ENCODE measurements at places on chromosomes 12 and 14.
A peak's percentile ranks its signal among the peaks of the same experiment; 100 is the strongest.

- no peak for DNase-seq
Measured at GRCh38 chr12:10151621-10152020, 20.3 kb downstream of the OLR1 start.

GRCh38 chr14:96265383-96266095, 9.5 kb downstream of the BDKRB1 start:
- DNase-seq, result peak; percentile 19

- DNase-seq, result no peak
Measured at GRCh38 chr12:5165296-5165970, 121.8 kb downstream of the KCNA5 start.

DNA sequence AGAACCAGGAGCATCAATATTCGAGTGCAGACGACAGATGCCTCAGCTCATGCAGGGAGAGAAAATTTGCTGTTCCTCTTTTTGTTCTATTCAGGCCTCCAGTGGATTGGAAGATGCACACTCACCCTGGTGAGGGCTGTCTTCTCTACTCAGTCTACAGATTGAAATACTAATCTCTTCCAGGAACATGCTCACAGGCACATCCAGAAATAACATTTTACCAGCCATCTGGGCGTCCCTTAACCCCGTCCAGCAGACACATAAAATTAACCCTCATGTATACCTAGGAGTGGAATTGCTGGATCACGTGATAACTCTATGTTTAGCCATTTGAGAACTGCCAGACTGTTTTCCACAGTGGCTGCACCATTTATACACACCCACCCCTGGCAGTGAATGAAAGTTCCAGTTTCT, 4.5 kb upstream of the OAS2 start:
- no peak for DNase-seq

DNA sequence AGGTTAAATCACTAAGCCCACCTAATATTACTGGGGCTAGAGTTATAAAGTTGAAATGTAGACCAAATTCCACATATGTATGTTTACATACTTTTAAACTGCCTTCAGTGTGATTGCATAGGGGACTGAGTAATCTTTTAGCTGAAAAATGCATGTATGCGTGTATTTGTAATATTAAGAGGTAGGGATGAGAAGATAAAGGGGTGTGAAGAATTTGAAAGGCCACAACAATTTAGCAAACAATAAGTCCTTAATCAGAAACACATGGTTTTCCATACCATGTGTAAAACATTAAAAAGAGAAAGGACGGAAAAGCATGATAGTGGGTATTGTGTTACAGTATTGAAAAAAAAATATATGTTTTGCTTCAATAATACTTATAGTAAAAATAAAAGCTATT, 919.9 kb upstream of the FLRT2 start:
- DNase-seq, result no peak

GRCh38 chr12:64737539-64737938, 21.7 kb downstream of the GNS start:
- no peak for DNase-seq

DNA sequence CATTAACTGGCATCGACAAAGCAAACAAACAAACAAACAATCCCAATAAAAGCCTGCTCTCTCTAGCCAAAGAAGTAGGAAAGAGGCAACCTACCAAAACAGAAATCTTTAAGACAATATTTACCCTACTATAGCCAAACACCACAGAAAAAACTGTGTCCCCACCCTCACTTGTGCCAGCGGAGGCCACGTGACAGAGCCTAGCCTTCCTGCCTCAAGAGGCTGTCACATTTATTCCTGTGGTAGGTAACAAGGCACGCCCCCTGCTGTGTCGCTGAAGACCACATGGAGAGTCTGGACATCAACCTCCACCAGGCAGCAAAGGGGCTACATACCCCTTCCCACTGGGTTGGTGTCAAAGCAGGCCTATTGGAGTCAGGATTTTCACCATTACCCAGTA, 148.1 kb downstream of the LMNTD1 start:
- DNase-seq, result no peak

DNA sequence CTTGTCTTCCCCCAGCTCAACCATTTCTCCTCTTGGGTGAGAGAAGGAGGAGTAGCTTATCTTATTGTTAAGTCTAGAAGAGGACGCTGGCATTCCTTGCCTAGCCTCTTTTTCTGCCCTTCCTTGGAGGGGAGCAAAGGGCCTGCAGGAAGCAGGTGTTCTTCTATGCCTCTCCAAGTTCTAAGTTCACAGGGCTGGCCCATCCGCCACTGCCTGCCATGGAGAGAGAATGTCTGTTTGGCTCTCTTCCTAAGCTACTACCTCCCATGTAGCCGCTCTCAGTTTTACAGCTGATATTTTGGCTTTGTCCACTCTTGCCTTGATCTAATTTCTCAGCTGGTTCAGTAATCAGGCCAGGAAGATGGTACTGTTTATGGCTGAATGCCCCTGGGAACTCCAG, 201.2 kb downstream of the NTF3 start:
- no peak for DNase-seq

GRCh38 chr12:82852529-82852928, 165.8 kb downstream of the TMTC2 start:
- DNase-seq, result no peak

DNA sequence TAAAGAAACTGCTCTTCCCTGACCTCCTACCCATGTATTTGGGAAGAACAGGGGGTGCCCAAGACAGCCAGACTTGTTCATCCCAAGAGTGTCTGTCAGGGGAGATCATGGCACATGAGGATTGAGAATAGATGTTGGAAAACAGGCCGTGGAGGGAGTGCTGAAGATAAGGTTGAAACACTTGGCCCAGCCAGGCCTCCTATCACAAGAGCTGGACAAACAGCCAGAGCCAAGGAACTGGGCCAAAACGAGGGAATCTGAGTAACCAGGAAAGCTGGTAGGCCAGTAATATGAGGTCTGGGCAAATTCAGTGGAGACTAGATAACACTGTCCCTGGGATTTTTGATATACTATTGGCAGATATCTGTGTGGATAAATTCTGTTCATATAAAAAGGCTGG, 161.7 kb downstream of the TMX1 start:
- DNase-seq, result no peak

GRCh38 chr12:41304526-41304925, 116.4 kb downstream of the PDZRN4 start:
- no peak for DNase-seq

DNA sequence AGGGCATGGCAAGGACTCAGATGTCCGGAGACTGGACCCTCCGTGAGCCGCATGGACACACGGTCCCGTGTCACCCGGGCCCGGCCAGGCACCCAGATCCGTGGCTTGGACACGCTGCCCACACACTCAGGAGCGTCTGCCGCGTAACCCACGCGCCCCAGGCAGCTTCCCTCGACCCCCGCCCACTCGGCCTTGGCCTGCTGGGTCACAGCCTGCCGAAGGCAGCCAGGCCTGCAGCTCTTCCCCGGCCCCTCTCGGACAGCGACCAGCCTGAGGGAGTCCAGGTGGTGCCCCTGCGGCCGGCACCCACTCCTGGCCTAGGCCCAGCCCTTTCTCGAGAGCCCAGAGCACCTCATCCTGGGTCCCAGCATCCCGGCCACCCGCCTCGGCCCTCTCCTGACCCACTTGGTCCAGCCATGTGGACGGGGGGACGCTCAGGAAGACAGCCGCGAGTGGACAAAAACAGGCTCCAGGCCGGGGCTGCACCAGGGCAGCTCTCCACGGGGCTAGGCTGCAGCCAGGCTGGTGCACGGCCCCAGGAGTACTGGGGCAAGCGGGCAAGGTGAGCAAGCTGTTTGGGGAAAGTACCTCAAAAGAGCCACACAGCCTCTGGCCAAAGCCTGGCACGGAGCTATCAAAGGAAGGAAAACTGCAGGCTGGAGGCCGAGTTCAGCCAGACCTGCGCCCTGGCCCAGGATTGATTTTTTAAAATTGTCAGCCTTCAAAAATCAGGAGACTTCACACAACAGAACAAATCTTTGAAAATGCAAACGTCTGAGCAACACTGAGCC, 6.5 kb downstream of the AKT1 start:
- DNase-seq, result no peak

- DNase-seq, result no peak
Measured at GRCh38 chr14:75238756-75239455, 39.7 kb upstream of the FOS start.

DNA sequence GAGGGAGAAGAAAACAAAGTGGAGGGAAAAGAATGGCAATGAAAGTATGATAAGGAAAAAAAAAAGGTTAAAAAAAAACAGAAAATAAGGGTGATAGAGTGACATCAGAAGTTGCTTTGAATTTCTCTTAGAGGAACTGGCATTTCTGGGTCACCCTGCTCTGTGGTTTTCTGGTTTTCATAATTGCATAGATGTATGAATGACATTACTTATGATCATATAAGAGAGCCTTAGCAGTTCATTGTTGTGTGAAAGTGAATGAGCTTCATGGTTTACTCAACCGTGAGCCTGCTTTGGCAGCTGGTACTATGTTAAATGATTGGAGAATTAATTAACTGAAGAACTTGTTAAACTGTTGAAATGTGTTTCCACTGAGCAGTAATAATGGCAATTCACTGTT, 336.4 kb upstream of the FBXO33 start:
- DNase-seq, result no peak

- DNase-seq, result peak; percentile 2
Measured at GRCh38 chr12:95959107-95959506, 16.0 kb downstream of the AMDHD1 start.

DNA sequence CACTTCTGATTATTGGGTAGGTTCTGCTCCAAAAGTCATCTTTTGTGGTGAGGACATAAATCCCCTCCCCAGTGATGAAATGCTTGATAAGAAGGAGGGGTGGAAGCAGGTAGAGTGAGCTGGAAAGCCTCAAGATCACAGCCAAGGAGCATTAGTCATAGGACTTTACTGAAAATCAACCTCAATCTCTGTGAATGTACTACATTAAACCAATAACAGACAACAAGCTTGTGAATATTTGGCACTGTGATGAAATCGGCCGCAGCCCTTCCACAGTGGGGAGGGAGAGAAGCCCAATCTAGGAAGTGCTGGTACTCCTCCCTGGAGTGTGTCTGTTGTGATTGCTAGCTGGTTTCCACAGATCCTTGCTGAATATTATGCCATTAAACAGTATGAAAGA, 41.2 kb upstream of the PTCSC3 start:
- DNase-seq, result no peak

- DNase-seq, result no peak
Measured at GRCh38 chr12:93167331-93167730, 210.4 kb upstream of the NUDT4 start.
